ENCODE measurements at places on chromosomes 12 and 14. TPM values are rescaled to one million over a fixed set of nuclear protein-coding genes. Genes with fewer than 3 reads are reported as not detected.

The HPD gene
- total RNA-seq = not detected

The AQP2 gene
- total RNA-seq = not detected

The IL22 gene
- total RNA-seq = not detected

The TAS2R7 gene
- 0.41 TPM for total RNA-seq

The PRB2 gene
- total RNA-seq = not detected
